ENCODE measurements at places on chromosomes 4 and X.

DNA sequence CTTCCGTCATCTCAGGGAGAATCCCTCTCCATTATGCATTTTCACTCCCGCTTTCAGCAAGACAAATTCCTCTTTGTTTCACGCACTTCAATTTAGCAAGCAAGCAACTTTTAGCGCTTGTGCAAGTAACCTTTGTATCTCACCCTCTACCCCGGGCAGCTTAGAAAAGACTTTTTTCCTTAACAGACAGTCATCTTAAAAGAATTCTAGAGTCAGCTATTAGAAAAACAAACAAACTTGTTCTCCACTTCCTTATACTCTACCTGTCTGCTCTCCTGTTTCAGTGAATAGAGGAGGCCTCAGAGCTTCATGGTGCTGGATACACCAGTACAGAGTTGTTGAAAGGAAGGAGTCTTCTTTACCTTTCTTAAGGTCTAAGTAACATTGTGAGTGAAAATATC, 12.1 kb downstream of the TIGD2 start:
- no peak for DNase-seq

GRCh38 chr4:90585961-90586360, 458.8 kb downstream of the CCSER1 start:
- no peak for DNase-seq

DNA sequence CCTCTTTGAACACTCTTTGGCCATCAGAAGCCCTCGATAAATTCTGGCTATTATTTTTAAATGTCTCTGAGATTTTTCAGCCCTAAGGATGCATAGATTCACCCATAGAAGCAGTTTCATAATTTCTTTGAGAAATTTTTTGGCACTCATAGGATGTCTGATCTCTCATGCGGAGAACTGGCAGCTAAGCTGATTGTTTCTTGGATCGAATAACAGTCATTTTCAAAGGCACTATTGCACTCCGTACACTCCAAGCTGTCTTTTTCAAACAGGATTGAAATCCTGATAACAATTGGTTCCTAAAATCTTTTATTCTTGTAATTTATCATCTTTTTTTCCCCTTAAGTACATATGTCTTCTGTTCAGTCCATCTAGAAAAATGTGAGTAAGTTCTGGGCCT, 411.9 kb downstream of the SPOCK3 start:
- DNase-seq, result no peak

GRCh38 chrX:43656005-43656494, at the start of gene MAOA:
Gene MAOA, plus strand, starts transcription at chrX:43656299. Its CDS starts 43 bp downstream, at chrX:43656342.
- peak; percentile 2 for DNase-seq

GRCh38 chr4:52157641-52158316, 106.7 kb downstream of the SPATA18 start:
- peak; percentile 4 for DNase-seq

- no peak for DNase-seq
Measured at GRCh38 chrX:48001260-48001659, 2.5 kb downstream of the ZNF182 start.

DNA sequence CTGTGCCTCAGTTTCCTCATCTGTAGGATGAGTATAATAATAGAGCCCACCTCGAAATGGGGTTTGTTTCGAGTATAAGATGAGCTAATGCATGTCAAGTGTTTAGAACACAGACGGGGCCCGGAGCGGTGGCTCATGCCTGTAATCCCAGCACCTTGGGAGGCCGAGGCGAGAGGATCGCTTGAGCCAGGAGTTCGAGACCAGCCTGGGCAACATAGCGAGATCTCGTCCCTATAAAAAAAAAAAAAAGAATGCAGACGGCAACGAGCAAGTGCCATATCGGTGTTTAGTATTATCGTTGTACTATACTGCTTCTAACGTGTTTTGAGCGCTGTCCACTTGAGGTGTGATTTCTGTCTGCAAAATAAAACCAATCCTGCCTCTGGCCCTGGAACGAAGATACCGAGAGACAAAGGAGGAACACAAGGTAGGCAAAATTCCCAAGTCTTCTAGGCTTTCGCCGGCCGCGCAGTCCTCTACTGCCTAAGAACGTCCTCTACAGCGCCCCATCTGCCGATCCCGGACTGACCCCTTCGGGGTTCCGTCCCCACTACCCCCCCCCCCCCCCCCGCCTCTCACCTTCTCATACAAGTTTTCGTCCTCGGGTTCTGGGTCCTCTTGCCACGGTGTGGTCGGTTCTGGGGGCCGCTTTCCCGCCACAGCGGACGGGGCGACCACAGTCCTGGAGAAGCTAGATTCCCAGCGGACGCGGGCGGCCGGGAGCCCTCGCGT, 442 bp downstream of the NDUFB11 start:
- no peak for DNase-seq

DNA sequence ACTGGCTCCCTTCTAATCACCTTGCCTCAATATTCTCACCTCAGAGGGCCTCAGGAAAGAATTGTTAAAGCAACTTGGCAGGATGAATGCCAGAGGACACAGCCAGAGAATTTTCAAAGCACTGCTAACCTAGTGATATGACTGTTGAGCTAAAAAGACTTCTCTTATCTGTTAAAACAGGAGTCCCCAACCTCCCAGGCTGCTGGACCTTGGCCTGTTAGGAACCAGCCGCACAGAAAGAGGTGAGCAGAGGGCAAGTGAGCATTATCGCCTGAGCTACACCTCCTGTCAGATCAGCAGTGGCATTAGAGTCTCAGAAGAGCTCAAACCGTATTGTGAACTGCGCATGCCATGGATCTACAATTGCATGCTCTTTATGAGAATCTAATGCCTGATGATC, 1.7 kb upstream of the KCNE5 start:
- no peak for DNase-seq
